Anterior cingulate cortex (tissue), 58 donors: ENCODE measurements at places on chromosomes 12 and 14.

GRCh38 chr14:36443374-36443773 is 76.7 kb downstream of the NKX2-1 start:
- no peak for DNase-seq

- DNase-seq = no peak
Measured at GRCh38 chr12:93022603-93023340, 93.7 kb upstream of the EEA1 start.

- no peak for DNase-seq
Measured at GRCh38 chr12:99130808-99131553, 485.9 kb downstream of the APAF1 start.

DNA sequence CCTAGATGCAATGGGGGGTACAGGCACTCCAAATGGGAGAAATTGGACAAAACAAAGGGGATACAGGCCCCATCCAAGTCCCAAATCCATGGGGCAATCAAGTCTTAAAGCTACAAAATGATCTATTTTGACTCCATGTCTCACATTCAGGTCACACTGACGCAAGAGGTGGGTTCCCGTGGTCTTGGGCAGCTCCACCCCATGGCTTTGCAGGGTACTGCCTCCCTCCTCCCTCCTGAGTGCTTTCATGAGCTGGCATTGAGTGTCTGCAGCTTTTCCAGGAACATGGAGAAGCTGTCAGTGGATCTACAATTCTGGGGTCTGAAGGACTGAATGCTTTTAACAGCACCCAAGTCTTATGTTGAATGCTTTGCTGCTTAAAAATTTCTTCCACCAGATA is 274.5 kb upstream of the LRIG3 start:
- DNase-seq = no peak

- no peak for DNase-seq
Measured at GRCh38 chr12:26162905-26163304, 32.5 kb upstream of the SSPN start.

GRCh38 chr14:70887207-70887681 is 20.0 kb upstream of the PCNX1 start:
- no peak for DNase-seq
